ENCODE measurements at places on chromosomes 7 and 10. TPM values are rescaled to one million over a fixed set of nuclear protein-coding genes. Genes with fewer than 3 reads are reported as not detected.

Gene CPN1
- total RNA-seq: not detected

Gene GCK
- 13.8 TPM for total RNA-seq

Gene TMEM196
- total RNA-seq: 28.6 TPM

Gene ATG9B
- total RNA-seq: 3.9 TPM

Gene BNIP3
- 44.8 TPM for total RNA-seq

Gene AKR1D1
- total RNA-seq: not detected

Gene FOXK1
- 37.8 TPM for total RNA-seq

Gene KIAA1549
- total RNA-seq: 30.4 TPM

Gene JAKMIP3
- 7.6 TPM for total RNA-seq

Gene ALOX5
- total RNA-seq: 3.2 TPM

Gene GBX1
- 1.6 TPM for total RNA-seq

Gene CALML3
- 0.69 TPM for total RNA-seq

Gene PLAC9
- 1.4 TPM for total RNA-seq

Gene STAMBPL1
- 19.1 TPM for total RNA-seq

Gene PDGFA
- 52.6 TPM for total RNA-seq

Gene TUBAL3
- not detected for total RNA-seq

Gene LZTS2
- 18.5 TPM for total RNA-seq

Gene AUTS2
- total RNA-seq: 82.1 TPM

Gene PNPLA8
- total RNA-seq: 81.4 TPM

Gene HHEX
- 2.8 TPM for total RNA-seq

Gene EEPD1
- 33.7 TPM for total RNA-seq

Gene PVRIG
- total RNA-seq: not detected

Gene POLR2J
- 13.1 TPM for total RNA-seq

Gene GRID2IP
- 2.1 TPM for total RNA-seq

Gene ARMC3
- total RNA-seq: 16.4 TPM

Gene PRPS1L1
- total RNA-seq: not detected

Gene HPS6
- total RNA-seq: 12.9 TPM

Gene CDK14
- 137 TPM for total RNA-seq

Gene FAM25G
- not detected for total RNA-seq

Gene NYAP1
- total RNA-seq: 38.8 TPM

Gene PNLIP
- not detected for total RNA-seq

Gene ANKRD7
- total RNA-seq: 16.8 TPM

Gene LAMTOR4
- total RNA-seq: 48.9 TPM

Gene RADIL
- 6.2 TPM for total RNA-seq

Gene GTF2IRD2
- total RNA-seq: 33.4 TPM

Gene ARHGAP21
- 223 TPM for total RNA-seq

Gene ZC3HAV1L
- total RNA-seq: 11.5 TPM

Gene EEF1AKMT2
- total RNA-seq: 36.7 TPM

Gene TMEM176B
- 5.8 TPM for total RNA-seq

Gene WIPF3
- 6.9 TPM for total RNA-seq

Gene ATOH7
- total RNA-seq: 0.69 TPM

Gene ZFAND4
- total RNA-seq: 27.5 TPM

Gene ENTPD7
- 14.3 TPM for total RNA-seq

Gene BMPER
- 12.2 TPM for total RNA-seq

Measured in diencephalon (tissue), 1 donor.